ENCODE measurements at places on chromosomes 7 and 10.

- no peak for DNase-seq
Observed at GRCh38 chr10:80064120-80064886, 14.2 kb upstream of the TMEM254 start.

DNA sequence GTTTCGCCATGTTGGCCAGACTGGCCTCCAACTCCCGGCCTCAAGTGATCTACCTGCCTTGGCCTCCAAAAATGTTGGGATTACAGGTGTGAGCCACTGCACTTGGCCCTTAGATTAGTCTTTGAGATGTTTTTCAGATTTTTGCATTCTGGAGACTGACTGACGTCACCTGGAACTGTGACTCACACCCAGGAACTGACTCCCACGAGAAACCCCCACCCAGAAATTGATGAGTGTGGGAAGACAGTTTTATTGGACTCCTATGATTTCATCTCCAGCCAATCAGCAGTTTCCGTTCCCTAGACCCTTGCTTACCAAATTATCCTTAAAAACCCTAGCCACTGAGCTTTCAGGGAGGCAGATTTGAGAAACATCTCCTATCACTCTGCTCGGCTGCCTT is 867.3 kb downstream of the TYW1 start:
- DNase-seq = no peak

- DNase-seq = no peak
Observed at GRCh38 chr10:32372000-32372875, 25.3 kb upstream of the EPC1 start.

- DNase-seq = no peak
Observed at GRCh38 chr7:110947408-110947807, 143.5 kb upstream of the LRRN3 start.

GRCh38 chr10:19652750-19653149 is 163.5 kb upstream of the PLXDC2 start:
- DNase-seq = no peak

DNA sequence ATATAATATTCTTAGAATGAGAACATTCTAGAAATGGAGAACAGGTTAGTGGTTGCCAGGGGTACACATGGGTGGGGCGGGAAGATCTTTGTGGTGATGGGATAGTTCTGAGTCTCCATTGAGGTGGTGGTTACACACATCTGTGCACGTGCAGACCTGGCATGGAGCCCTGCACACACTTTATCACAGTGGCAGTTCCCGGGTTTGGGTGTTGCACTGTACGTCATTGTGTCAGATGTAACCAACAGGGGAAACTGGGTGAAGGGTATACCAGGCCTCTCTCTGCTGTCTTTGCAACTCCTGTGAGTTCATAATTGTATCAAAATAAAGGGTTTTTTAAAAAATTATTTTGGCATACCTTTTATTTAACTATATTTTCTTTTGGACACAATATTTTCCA is 51.1 kb downstream of the LMTK2 start:
- DNase-seq = no peak

GRCh38 chr7:7321681-7322080 is 139.3 kb downstream of the C1GALT1 start:
- no peak for DNase-seq

DNA sequence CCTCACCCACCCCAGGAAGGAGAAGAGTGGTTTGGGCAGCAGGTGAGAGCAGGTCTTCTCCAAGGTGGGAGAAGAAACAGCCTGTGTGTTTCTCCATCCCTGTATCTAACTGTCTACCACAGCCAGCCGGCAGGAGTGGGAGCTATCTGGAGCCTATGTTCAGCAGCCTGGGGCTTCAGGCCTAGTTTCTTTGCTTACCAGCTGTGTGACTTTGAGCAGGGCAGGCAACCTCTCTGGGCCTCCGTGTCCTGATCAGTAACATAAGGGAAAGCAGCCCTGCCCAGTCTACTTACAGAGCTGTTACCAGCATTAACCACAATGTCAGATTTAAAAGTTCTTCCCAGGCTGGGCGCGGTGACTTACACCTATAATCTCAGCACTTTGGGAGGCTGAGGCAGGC is 450.7 kb upstream of the ZMIZ1 start:
- DNase-seq = no peak

DNA sequence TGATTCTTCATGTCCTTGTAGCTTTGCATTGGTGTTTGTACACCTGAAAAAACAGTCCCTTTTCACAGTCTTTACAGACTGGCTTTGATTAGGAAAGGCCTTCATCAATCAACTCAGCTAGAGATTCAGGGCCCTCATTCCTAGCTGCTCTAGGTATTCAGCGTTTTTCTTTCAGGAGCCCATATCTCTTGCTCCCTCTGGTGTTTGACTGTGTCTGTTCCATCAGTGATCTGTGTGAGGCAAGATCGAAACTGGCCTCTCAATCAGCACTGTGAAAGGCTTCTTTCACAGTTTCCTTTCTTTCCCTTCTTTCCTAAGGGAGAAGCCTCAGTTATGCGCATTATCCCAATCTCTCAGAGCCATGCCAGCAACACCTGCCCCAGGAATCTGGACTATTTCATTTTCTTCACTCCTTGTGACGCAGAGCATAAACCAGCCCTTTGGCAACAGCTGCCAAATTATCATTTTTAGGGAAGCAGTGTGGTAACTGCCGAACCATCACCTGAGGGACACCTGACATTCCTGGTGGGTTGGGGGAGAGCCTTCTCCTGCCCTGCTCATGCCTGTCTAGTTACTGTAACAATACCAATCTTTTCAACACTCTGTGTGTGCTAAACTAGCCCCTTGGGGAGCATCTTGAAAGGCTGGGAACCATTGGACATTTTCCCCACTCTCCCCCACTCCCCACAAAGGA is 75.7 kb upstream of the CCDC71L start:
- no peak for DNase-seq

DNA sequence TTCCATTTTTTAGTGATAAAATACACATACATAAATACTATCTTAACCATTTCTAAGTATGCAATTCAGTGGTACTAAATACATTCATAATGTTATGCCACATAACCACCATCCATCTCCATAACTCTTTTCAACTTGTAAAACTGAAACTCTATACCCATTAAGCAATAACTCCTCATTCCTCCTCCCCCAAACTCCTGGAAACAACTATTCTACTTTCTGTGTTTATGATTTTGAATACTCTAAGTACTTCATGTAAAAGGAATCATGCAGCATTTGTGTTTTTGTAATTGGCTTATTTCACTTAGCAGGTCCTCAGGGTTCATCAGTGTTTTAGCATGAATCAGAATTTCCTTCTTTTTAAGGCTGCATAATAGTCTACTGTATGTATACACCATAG is 131.8 kb downstream of the TES start:
- DNase-seq = no peak

- no peak for DNase-seq
Observed at GRCh38 chr10:123270221-123270620, 116.0 kb downstream of the BUB3 start.

DNA sequence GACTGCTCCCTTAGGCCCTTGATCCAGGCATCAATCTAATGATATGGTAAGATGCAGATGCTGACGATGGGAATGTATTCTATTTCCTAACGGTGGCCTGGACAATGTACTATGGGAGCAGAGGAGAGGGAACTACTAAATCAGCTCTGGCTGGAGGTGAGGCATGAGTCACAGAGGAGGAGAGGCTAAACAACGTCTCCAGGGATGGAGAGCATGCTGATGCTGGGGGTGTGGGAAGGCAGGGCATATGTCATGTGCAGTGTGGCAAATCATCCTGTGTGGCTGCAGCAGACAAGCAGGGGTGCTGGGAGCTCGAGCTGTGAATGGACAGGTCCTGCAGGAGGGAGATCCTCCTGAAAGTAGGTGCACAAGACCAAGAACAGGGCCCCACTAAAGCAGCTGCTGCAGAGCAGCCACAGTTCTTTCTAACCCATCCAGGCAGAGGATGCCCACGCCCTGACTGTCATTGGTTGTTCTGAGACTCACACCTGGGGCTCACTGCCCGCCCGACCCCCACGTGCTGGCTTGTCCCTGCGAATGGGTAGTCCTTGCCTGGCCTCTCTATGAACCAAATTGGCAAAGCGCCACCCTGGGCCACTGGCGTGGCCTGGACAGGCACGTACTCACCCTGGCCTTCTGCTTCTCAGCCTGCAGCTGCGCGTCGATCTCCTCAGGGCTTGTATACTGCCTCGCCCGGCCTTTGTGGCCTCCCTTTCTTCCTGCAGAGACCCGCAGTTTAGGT is 4.0 kb downstream of the PDAP1 start:
- DNase-seq = no peak

DNA sequence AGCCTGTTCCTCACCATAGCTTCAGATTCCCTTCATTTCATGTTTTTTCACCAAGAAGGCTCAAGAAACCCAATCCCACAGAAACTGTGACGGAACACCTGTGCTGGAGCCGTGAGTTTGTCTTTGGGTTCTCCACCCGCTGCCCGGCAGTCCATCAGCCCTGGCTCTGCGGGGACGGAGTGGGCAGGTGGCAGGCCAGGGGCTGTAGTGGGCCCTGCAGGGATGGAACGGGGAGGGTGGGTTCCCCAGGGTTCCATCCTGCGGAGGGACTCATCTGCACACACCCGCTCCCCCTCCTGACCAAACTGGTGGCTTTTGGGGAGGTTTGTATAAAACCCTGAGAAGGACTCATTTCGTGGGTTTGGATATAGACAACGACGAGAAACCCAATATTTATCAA is 15.0 kb downstream of the CYP17A1 start:
- no peak for DNase-seq

- DNase-seq = no peak
Observed at GRCh38 chr10:124688889-124689670, 55.1 kb downstream of the FAM53B start.

- no peak for DNase-seq
Observed at GRCh38 chr10:4176500-4177281, 391.7 kb upstream of the KLF6 start.

- DNase-seq = no peak
Observed at GRCh38 chr7:42014625-42015618, 222.1 kb downstream of the GLI3 start.

- no peak for DNase-seq
Observed at GRCh38 chr7:28937619-28938018, 20.5 kb downstream of the TRIL start.

- DNase-seq = no peak
Observed at GRCh38 chr10:5645375-5645774, 21.0 kb downstream of the ASB13 start.

- DNase-seq = no peak
Observed at GRCh38 chr10:112619556-112619955, 172.5 kb downstream of the VTI1A start.

GRCh38 chr7:151809146-151809863 is 67.6 kb downstream of the PRKAG2 start:
- no peak for DNase-seq

GRCh38 chr7:26655781-26656180 is 208.6 kb downstream of the SKAP2 start:
- DNase-seq = no peak

- DNase-seq = no peak
Observed at GRCh38 chr10:27388761-27389399, 115.2 kb upstream of the RAB18 start.

Measured in activated gamma-delta T cell (primary cell).